ENCODE measurements at places on chromosomes 16 and 17.

DNA sequence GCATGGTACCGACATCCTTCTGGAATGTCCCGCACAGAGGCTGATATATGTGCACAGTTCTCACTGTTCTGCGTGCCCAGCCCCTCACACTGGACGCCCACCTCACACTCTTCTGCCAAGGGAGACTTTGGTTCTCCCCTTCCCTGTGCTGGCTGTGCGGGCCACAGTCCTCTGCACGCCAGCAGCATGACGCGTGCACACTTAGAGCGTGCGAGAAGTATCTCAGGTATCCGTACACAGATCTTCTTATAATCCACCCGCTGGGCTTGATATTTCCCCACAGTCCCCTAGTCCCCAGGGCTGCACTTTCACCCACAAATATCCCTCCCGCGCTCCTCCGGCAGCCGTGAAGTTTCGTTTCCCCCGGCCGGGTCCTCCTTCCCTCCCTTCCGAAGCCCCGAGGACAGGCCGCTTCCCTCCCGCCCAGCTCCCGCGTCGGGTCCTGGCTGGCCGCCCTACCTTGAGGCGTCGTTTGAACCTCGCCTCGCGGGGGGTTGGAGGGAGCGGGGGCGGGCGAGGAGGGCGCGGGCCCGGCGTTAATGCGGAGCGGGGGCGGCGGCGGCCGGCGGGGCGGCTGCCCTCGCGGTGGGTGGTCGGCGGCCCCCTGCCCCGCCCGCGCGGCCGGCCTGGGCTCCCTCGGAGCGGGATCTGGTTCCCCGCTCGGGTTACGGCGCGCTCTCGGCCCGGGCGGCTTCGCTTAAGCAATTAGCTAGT is 5.0 kb upstream of the FOXF1 start:
- no peak for DNase-seq

GRCh38 chr17:65182233-65182632 is 45.1 kb downstream of the RGS9 start:
- DNase-seq: no peak

DNA sequence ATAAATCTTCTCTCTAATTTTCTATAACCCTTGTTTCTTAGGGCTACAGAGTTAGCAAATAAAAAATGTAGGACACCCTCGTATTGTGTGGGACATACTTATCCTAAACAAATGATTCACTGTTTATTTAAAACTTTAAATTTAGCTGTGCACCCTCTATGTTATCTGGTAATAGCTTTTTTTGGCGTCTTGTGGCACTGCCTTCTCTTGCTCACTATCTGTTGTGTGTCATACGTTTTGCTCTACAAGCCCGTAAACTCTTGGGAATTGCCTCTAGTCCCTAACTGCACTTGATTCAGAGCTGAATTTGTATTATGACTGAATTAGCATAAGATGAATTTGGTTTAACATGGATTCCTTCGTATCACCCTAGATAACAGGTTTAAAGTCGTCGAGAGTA is 144.3 kb upstream of the MYOCD start:
- DNase-seq: no peak

DNA sequence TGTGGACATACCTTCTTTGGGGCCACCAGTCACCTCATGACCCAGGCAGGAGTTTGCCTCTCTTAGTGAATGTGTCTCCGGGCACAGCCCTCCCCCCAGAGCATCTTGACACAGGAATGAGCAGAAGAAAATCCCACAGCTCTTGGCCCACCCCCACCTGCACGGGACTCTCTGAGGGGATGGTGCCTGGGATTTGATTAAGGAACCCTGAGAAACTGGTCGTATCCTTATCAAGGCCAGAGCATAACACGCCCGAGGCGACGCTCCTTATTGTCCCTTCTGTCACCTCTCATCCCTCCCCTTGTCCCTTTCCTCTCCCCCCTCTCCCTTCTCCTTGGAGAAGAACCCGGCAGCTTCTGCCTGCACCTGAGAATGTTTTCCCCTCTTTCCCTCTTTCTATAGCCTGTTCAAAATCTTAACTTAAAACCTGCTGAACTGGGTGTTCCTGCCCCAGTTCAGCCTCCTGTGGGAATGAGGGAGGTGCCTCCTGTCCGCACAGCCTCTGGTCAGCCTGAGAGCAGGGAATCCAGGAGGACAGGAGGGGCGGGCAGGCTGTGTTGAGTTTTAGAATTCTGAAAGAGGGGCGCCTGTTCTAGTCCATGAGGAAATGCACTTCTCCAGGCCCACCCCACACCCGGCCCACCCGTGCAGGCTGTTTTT is 140.7 kb upstream of the PLCG2 start:
- no peak for DNase-seq

DNA sequence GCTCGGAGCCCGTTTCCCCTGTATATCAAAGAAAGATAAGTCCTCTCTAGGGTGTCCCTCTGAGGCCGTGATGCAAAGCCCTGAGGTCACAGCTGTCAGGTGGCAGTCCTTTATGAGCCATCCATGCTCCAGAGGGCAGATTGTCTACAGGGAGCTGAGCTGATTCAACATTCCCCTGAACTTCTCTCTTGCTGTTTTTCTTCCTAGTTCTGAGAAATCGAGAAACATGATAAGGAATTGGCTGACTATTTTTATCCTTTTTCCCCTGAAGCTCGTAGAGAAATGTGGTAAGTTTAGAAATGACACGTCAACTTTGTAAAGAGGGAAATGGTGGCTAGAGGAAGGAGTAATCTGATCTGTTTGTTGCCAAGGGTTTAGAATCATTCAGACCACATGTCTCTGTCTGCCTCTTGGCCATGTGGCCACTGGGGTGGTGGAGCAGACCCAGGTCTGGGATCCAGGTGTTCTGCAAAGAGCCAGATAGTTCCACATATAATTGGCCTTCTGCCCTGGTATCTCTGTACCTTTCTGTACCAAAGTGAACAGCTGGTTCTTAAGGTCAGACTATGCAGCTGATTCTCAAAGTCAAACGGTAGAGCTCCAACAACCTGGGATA is 3.5 kb downstream of the CTNS start:
- no peak for DNase-seq

- DNase-seq: no peak
These were observed 41.0 kb downstream of the PAFAH1B1 start for GRCh38 chr17:2634361-2634960.

DNA sequence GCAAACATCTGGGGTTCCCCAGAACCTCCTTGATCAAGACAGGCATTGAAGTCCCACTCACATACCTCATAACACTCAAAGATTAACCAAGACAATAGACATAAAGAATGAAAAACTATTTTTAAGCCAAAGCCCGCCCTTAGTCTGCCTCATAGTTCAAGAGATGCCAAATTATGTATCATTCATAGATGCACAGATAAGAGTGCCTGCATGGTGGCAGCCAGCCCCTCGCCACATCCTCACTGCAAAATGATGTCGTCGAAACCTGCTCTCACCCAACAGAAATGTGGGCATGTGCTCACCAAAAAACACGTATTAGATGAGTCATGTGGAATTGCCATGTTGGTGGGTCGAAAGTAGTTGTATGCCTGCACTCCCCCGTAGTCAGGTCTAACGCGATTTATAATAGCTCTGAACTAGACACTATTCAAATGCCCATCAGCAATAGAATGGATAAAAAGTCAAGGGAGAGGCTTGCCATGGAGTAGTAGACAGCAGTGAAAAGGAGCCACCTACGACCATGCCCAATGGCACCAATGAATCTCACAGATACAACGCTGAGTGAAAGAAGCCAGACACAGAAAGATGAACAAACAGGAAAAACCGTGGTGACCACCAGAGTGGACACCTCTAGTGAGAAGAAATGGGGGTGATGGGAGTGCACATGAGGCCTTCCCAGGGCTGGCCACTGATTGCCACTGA is 64.8 kb downstream of the C16orf95 start:
- no peak for DNase-seq

- no peak for DNase-seq
These were observed 76.0 kb downstream of the ABCC1 start for GRCh38 chr16:16025214-16025968.

DNA sequence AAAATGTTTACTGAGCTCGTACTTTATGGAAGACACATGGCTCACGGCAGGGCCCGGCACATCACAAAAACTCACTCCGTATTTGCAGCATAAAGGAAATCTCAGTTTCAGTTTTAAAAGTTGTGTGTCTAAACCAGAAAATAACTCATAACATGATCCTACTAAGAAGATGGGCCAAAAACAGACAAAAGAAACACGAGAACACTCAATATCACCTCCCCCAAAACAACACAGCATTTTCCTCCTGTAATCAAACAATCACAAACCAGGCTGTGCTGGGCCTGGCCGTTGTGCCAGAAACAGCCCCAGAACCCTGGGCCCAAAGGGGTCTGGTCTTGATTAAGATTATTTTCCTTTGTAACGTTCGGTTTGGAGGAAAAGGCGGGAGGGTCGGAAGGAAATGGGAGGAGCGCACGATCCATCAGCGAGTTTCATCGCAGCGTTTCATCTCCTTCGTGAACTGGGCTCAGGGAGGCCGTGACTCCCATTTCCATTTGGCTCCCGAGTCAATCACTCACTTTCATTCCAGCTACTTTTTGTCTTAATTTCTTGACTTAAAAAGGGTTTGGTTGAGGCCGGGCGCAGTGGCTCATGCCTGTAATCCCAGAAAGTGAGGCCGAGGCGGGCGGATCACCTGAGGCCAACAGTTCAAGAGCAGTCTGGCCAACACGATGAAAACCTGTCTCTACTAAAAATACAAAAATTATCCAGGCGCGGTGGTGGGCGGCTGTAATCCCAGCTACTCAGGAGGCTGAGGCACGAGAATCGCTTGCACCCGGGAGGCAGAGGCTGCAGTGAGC is 61.4 kb downstream of the NXN start:
- DNase-seq: no peak

GRCh38 chr17:15083225-15083624 is 181.9 kb downstream of the PMP22 start:
- DNase-seq: no peak

DNA sequence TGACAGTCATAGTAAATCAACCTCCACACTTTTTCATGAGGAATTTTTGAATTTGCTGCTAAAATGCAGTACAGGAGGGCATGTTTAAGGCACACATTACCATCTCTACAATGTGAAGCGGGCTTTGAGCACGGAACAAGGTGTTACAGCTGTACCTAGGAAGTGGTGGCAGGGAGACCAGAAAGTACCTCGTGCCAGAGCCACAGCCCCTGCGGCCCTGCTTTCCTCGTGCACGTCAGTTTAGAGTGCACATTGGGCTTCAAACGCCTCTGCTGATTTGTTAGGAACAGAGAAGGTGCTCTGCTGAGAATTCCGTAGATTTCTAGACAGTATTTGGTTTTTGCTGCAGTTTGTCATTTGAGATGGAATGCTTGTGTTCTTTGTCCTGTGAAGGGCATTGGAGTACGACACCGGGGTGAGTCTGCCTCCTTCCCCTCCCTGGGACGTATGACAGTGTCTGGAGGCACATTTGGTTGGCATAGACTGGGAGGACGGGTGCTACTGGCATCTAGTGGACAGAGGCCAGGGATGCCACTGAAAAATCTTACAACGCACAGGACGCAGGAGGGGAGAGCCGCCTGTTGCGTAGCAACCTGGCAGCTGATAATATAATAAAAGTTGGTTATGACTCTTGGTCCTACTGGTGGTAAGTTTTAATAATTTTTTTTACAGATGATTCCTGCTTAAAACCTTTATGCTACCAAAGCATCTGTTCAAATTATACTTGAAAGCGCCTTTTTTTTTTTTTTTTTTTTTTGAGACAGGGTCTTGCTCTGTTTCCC is 9.1 kb downstream of the FOXK2 start:
- DNase-seq: no peak

DNA sequence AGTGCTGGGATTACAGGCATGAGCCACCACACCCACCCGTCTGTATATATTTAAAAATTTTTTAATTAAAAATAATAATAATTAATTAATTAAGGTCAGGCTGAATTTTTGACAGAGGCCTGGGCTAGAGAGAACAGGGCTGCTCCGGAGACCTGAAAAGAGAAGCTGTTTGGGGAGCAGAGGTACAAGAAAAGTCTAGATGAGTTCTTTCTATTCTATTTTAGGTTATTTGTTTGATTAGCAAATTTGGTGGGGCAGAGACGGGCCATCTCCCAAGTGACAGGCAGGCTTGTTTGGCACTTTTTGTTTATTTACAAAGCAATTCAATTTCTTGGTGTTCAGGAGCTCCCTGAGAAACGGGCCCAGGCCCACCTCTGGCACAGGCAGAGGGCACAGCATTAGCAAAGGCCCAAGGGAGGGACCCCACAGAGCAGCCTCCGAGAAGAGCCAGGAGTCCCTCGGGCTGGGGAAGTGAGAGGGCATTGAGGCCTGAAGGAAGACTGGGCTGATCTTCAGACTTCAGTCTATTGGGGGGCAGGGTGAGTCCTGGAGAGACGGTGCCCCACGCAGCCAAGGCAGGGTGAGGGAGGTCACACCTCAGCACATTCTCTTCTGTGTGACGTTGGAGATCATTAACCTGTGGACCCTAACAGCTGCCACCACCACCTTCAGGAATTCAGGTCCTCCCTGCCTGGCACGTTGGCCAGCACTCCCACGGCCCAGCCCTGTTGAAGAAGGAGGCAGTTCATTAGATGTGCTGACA is 10.8 kb upstream of the RIPOR1 start:
- no peak for DNase-seq

- no peak for DNase-seq
These were observed 26.3 kb upstream of the NACA2 start for GRCh38 chr17:61617330-61617729.

DNA sequence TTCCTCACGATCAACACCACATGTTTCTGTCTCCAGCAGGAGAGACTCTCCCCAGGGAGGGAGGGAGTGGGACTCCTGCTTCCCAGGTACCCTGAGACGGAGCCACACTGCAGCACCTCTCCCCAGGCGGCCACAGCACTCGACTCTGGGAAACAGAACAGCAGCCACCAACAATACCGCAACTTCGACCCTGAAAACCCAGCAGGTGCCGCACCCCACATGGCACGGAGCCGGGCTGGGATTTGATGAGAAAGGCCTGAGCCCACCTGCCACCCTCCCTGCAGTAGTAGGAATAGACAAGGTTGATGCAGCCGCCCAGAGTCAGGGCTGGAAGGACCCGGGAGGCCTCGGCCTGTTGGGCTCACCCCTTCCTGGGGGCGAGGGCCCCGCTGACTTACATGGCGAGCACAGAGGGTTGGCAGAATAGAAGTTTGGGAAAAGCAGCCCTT is 14.4 kb downstream of the GALNS start:
- no peak for DNase-seq

DNA sequence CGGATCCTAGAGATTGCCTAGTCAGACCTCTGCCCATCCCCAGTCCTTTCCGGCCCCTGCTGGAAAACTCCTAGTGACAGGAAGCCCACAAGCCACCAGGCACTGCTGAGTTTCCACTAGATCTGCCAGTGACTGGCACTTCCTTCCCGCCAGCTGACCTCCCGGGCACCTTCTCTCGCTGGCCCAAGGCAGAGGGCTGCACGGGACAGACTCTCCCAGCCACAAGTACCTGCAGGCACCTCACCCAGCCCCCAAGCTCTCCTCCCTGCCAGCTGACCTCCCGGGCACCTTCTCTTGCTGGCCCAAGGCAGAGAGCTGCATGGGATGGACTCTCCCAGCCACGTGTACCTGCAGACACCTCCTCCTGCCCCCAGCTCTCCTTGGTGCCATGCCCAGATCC is 66.3 kb upstream of the DOC2B start:
- no peak for DNase-seq

GRCh38 chr17:80743181-80743771 is 198.6 kb downstream of the RPTOR start:
- DNase-seq: no peak

- no peak for DNase-seq
These were observed 5.9 kb upstream of the ALKBH5 start for GRCh38 chr17:18177722-18178121.

- DNase-seq: no peak
These were observed 333.1 kb downstream of the FOXL1 start for GRCh38 chr16:86911437-86911958.

Measured in omental fat pad (tissue), 4 donors.